Left kidney (tissue), 8 donors: ENCODE measurements at places on chromosomes 5 and 9. TPM values are rescaled to one million over a fixed set of nuclear protein-coding genes. Genes with fewer than 3 reads are reported as not detected.

The SLC46A2 gene
- polyA plus RNA-seq: 0.12 TPM

The CYSRT1 gene
- 13.2 TPM for polyA plus RNA-seq

The PCDHGB6 gene
- polyA plus RNA-seq: 7.3 TPM

The HEMGN gene
- 1.5 TPM for polyA plus RNA-seq

The NMUR2 gene
- 0.15 TPM for polyA plus RNA-seq

The TMOD1 gene
- 1.7 TPM for polyA plus RNA-seq

The PCDHB12 gene
- 4.6 TPM for polyA plus RNA-seq

The PTPRD gene
- 145 TPM for polyA plus RNA-seq

The GLDC gene
- polyA plus RNA-seq: 22.4 TPM

The ZNF782 gene
- polyA plus RNA-seq: 9.8 TPM

The CERCAM gene
- polyA plus RNA-seq: 34.9 TPM

The RBM27 gene
- polyA plus RNA-seq: 33.0 TPM

The SPACA9 gene
- 7.8 TPM for polyA plus RNA-seq

DNA sequence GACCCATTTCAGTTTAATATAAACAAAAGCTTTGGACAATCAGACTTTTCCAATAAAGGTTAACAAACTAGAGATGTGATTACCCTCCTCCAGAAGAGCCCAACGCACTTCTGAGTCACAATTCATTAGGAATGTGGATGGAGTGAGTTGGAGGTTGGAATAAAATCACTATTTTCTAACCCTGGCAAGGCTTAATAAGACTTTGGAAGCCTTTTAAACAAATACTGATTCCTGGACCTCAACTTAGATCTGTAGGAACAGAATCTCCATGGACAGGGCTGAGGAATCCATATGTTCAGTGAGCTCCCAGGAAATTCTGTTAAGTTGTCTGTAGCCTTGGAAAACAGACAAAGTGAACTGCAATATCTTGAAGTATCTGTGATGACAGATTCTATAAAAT lies 233.5 kb upstream of the ELL2 start:
- DNase-seq: no peak

GRCh38 chr5:21681911-21682310 lies 1171.2 kb downstream of the CDH12 start:
- no peak for DNase-seq

- no peak for DNase-seq
These were observed 379.5 kb upstream of the GRAMD2B start for GRCh38 chr5:126043688-126044087.

DNA sequence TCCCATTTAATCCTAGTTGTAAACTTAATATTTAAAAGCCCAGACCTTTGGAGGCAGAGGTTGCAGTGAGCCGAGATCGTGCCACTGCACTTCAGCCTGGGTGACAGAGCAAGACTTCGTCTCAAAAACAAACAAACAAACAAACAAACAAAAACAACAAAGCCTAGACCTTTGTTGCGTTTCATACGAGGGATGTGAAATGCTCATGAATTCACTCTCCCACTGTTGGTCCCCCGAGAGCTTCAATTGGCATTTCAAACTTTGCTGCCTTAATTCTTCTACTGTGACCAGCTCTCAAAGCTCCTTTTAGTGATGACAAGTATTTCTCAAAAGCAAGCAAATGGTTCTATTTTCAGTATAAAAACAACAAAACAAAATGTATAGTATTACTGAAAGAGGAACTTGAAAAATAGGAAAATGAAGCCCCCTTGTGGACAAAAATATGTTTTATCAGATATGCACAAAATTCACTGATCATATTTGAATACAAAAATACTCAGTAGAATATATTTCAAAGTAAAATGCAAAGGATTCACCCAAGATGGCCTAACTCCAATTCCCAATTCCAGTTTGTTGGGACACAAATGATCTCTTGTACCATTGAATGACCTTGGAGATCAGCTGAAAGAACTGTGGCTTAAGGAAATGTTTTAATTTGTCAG lies 140.4 kb downstream of the ESM1 start:
- DNase-seq: peak; percentile 50

DNA sequence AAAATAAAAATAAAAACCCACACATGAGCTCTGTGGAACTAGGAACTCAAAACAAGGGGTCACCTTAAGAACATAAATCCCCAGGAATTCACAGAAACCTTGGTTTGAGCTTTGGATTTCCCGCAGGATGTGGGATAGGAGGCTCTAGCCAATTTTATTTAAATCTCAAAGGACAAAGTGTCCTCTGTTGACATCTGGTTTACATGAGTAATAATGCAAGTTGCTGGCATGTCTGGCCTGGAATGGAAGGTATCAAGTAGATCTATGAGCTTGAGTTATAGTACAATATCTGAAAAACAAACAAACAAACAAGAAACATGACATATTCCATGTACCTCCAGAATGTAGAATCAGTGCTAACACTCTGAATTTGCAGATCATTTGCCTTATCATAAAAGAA lies 94.2 kb upstream of the SLIT3 start:
- no peak for DNase-seq

GRCh38 chr5:33310451-33310850 lies 130.3 kb upstream of the TARS1 start:
- no peak for DNase-seq

GRCh38 chr5:136194576-136194975 lies 1.6 kb upstream of the SMIM32 start:
- DNase-seq: no peak

DNA sequence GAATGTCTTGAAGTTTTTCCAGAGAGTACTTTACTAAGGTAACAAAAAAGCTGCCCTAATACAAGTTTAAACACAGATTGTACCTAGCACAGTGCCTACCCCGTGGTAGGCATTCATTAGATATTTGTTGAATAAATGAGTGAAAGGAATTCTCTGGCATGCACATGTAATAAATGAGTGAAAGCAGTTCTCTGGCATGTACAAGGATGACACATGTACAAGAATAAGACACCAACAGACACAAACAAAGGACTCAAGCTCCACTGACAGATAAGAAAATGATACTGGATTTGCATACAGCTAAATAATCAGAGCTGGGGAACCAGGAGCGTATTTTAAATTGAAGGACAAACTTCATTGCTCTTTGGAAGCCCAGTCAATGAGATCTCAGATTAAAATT lies 535.8 kb downstream of the EFNA5 start:
- no peak for DNase-seq

- DNase-seq: no peak
These were observed 52.8 kb downstream of the ROR2 start for GRCh38 chr9:91897201-91897600.

- no peak for DNase-seq
These were observed 175.3 kb upstream of the KLF9 start for GRCh38 chr9:70589571-70590314.

GRCh38 chr5:73233461-73234203 lies 60.6 kb downstream of the TMEM174 start:
- no peak for DNase-seq

- DNase-seq: no peak
These were observed 167.9 kb upstream of the BRINP1 start for GRCh38 chr9:119537138-119537537.

- DNase-seq: no peak
These were observed 9.8 kb downstream of the EGFL7 start for GRCh38 chr9:136672431-136673087.

DNA sequence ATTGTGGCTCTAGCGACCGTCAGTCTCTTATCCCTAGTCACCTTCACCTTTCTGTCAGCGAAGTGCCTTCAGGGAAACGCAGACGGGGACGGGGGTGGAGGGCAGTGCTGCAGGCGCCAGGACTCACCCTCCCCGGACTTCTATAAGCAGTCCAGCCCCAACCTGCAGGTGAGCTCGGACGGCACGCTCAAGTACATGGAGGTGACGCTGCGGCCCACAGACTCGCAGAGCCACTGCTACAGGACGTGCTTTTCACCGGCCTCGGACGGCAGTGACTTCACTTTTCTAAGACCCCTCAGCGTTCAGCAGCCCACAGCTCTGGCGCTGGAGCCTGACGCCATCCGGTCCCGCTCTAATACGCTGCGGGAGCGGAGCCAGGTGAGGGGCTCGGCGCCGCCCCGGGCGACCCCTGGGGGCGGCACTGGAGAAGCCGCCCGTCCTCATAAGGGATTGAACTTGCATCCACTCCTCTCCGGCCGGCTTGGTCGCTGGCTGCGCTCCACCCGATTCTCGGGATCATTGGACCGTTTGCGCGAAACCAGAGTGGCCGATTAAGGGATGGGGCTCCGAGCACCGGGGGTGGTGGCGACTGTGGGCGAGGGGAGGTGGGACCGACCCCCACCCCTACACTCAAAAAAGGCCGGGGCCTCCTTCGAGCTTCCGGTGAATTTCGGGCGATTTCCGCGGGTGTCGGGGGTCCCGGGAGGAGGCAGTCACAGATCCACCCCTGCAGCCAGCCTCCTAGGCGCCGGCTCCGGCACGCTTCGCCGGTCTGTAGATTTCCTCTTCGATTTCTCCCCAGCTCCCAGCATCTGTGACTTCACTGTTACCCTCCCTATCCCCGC lies 2.7 kb downstream of the PCDHGC5 start:
- DNase-seq: no peak

GRCh38 chr5:113235884-113236283 lies 198.9 kb downstream of the TSSK1B start:
- no peak for DNase-seq

DNA sequence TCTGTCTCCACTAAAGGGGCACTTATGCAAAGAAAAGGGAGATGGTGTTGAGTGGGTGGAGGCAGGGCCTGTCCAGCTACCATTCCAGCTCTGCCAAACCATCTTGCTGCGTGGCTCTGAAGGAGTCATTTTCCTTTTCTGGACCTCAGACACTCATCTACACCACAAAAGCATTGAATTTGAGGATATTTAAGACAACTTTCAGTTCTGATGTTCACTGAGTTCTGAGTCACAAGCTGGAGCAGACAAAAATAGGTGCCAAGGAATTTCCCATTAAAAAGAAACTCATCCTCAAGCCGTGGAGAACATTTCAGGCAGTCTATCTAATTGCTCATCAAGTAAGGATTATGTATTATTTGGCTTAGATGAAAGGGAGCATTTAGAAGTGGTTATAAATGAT lies 195.0 kb upstream of the TBC1D2 start:
- DNase-seq: no peak

GRCh38 chr5:171074747-171075146 lies 212.9 kb downstream of the RANBP17 start:
- no peak for DNase-seq

GRCh38 chr9:133476036-133476931 lies 2.6 kb downstream of the SLC2A6 start:
- no peak for DNase-seq

DNA sequence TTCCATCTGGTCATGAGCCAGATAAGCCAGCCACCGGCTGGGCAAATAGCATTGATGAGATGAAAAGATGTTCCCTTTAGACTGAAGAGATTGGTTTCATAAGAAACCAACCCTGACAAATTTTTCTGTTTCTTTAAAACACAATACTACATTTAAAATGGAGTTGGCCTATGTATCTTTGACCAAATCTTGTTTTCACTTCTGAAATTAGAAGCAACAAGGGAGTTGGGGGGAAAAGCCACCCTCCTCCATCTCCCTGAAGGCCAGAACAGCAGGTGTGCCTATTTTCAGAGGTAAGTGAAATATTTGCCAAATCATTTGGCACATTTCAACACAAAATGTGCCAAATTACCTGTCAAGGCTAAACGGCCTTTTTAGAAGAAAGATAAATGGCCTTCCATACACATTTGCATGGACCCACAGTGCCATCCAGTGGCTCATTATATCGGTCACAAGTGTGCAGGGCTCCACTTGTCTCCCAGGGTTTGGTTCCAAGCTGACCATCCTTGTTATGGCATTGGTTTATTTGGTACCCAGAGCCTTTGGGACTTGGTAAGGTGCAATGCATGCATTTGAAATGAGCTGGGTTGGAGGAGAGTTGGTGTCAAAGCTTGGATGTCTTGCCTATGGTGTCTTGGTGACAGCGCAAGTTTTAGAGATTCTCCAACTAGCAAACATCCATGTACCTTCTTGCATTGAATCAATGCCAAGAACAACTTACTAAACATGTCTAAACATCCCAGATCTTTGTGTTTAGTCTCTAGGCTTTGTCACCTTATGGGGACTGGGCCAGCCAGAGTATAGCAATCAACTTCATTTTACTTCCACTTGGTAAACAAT lies 372.0 kb upstream of the KIF2A start:
- DNase-seq: peak; percentile 61

GRCh38 chr5:580436-580835 lies 31.7 kb upstream of the CEP72 start:
- DNase-seq: no peak

- DNase-seq: no peak
These were observed 629.6 kb upstream of the DMAC1 start for GRCh38 chr9:8429157-8429556.

- no peak for DNase-seq
These were observed 193.9 kb downstream of the ZNF608 start for GRCh38 chr5:124552526-124552925.

DNA sequence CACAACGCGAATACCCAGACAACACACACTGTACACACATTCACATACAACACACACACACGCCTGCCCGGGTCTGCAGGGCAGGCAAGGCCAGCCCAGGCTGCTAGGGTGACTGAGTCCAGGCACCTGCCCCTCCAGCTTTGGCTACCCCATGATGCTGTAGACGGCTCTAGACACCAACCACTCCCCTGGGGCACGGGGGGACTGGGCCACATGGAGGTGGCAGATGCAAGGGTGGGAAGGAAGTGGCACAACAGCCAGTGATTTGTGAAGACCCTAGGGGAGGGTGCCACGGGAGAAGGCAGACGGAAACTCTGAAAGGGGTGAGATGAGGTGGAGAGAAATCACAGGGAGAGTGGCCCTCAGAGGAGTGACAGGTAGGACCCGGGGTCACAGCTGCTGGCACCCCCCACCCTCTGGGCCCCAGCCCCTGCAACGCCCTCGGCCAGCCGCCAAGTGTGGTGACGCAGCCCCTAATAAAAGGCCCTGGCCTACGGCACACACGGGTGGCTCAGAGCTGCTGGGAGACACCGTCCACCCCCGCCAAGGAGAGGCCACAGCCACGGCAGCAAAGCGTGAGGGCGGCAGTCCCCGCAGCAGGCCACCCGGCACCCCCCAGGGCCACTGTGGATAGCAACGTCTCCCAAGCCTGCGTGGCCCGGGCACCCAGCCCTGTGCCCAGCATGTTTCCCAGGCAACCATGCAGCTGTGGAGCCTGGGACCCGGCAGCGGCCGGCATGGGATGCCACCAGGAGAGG lies 6.6 kb upstream of the CCDC187 start:
- no peak for DNase-seq

DNA sequence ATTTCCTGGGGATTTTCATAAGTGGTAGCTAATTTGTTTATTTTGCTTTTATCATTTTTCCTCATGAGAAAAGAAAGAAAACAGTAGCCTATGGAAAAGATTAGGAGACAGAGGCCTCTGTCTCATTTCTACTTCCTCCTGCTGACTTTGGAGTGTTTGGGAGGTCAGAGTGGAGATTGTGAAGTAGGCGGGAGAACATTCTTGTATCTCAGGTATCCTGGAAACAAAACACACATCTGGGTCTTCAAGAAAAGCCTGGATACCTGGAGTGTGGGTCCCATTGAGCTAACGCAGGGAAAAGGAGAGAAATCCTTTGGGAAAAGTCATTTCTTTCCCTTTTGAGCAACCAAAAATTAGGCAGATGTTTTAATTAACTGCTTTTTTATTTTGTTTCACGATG lies 161.5 kb upstream of the DMAC1 start:
- no peak for DNase-seq
